ENCODE measurements at places on chromosomes 1 and 21.

- no peak for DNase-seq
Observed at GRCh38 chr1:185244015-185244747, 72.9 kb downstream of the IVNS1ABP start.

GRCh38 chr21:40080385-40080784, 213.1 kb downstream of the PCP4 start:
- DNase-seq, result no peak

DNA sequence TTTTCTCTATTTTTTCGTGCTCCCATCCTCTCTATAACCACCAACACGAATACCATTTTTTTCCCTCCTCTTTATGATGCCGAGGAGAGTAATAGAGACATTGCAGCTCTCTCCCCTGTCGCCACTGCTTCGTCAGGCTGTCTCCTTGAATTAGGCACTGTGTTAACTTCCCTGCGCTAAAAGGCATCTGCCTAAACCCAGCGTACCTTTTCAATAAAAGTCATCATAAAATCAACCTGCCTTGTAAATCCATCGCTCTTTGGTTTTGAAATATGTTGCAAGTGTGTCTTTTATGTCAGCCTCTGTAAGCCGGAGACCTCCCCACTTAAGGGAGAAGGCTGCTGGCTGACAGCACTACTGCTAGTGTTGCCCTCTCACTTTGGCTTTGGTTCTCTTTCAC, 8.7 kb downstream of the RNF220 start:
- no peak for DNase-seq

GRCh38 chr1:66758241-66758755, 6.0 kb downstream of the DYNLT5 start:
- no peak for DNase-seq

- no peak for DNase-seq
Observed at GRCh38 chr1:53942127-53942957, 3.2 kb downstream of the IFT25 start.

DNA sequence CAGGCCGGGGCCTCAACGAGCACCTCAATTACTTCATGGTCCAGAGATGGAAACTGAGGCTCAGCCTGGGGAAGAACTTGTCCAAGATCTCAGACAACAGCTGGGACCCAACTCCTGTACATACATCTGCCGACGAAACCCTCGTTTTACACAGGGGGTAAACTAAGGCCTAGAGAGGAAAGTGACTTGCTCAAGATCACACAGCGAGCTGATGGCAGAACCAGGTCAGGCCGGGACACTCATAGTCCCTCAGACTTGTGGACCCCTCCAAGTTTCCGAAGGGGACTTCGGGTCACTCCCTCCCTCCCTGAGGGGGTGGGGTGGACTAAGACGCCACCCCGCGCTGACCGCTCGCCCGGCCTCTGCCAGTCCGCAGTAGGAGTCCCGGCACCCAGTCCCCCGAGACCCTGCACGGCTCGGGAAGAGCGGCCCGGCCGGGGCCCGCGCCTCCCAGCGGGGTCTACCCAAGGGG, 430 bp downstream of the WASF2 start:
- no peak for DNase-seq

DNA sequence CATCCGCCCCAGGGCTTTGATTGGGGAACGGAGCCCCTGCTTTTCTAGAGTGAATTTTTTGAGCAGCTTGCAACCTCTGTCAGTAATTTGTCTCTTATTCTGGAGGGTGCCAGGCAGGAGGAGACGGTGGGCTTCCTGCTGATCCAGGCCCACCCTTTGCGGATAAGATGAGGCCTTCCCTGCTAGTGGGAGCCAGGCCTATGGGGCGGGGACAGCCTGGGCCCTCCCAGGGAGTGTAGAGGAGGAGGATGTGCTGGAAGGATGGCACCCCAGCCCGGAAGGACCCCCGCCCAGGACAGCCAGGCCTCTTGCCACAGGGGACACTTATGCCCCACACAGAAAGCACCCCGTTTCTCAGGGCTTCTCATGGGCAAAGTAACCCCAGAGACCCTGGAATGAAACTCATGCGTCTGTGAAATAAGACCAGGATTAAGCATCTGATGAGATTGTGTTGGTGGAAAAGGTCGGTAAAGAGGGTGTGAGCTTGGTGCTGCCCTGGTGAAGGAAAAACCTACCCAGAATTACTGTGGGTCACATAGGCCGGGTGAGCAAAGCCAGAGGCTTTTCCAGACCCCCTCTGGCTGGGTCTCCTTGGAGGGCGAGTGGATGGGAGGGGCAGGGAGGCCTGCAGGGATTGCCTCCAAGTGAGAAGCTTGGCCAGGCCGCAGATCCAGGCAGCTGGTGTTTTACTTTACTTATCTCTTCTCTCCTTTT, 118.7 kb downstream of the SIK1 start:
- no peak for DNase-seq

GRCh38 chr21:44708866-44709425, 2.4 kb downstream of the TSPEAR start:
- no peak for DNase-seq

- DNase-seq, result no peak
Observed at GRCh38 chr1:18637962-18638834, 7.6 kb downstream of the PAX7 start.

Data from activated naive CD4-positive, alpha-beta T cell (primary cell).